ENCODE measurements at places on chromosomes 7 and 10.

GRCh38 chr7:3156508-3156907 is 112.8 kb upstream of the CARD11 start:
- no peak for DNase-seq

- no peak for DNase-seq
These were observed 95.3 kb upstream of the CYP26C1 start for GRCh38 chr10:92965314-92965713.

DNA sequence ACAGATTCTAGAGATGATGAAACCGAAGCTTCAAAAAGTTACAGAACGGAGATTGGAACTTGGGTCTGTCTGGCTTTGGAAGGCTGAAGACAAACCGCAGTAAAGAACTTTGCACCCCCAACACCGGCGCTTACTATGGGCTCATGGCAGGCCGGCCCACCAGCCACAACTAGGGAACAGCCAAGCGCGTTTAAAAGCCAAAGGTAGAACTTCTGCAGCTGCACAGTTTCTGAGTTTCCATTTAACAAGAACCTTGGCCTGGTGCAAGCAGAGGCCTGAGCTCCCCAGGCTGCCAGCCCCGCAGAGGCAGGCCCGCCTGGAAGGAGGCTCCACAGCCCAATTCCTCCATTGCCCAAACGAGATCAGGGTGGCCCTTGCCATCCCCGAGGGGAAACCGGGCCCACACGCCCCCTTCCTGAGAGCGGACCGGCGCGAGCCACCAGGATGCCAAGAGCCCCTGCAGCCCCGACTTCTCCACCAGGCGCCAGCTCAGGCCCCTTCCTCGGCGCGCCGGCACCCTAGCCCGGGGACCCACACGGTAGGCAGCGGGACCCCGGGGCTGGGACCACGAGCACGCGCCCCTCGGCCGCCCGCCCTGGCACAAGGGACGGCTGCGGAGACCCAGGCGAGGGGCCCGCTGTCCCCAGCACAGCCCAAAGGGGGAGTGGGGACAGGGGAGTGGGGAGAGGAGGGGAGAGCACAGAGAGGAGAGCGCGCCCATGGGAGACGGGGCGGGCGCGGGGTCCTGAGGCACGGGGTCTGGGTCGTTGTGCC is 566 bp downstream of the MAD1L1 start:
- DNase-seq = no peak

DNA sequence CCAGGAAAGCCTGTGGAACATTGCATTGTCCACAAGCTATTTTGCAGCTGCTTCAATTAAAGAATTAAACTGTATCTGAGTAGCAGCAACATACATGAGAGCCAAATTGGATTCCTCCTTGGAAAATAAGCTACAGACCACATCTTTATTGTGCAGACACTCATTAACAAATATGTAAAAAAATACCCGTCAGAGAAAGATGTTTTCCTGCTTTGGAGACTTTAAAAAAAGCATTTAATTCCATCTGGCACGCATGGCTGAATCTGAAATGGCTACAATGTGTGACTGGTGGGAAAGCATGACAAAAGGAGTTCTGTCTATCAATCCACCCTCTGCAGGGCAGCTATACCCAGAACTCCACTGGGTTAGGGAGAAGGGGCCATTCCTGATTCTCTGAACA is 73.1 kb upstream of the HPS1 start:
- DNase-seq = no peak

DNA sequence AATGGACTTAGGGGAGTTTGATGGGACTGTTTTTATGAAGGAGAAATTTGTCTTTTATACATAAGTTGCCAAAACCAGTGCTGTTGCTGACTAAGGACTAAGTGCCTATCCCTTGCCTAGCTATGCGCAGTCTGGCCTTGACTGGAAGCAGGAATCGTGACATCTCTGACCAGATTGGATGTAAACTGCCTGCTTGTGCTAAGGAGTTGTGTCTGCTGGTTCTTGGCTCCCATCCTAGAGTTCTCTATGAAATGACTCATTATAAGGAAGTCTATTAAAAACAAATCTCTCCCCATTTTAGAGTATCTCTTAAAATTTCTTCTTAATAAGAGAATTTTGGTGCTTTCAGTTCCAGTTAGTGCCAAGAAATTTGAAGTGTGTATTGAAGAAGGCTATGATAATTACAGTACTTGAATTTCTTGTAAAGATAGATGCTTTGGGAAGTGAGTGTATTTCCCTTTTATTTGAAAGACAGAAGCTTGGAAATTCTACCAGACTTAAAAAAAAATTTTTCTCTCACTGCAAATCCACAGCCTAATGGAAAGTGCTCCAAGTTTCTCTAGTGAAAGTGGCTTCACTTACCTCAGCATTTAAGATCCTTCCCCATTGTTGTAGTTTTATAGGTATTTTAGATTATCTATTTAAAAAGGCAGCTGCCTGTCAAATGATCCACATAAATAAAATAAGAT is 77.6 kb downstream of the BICC1 start:
- no peak for DNase-seq

- DNase-seq = no peak
These were observed 340.3 kb downstream of the CXCL12 start for GRCh38 chr10:44044549-44044948.

- no peak for DNase-seq
These were observed 20.7 kb downstream of the STN1 start for GRCh38 chr10:103897241-103897774.

DNA sequence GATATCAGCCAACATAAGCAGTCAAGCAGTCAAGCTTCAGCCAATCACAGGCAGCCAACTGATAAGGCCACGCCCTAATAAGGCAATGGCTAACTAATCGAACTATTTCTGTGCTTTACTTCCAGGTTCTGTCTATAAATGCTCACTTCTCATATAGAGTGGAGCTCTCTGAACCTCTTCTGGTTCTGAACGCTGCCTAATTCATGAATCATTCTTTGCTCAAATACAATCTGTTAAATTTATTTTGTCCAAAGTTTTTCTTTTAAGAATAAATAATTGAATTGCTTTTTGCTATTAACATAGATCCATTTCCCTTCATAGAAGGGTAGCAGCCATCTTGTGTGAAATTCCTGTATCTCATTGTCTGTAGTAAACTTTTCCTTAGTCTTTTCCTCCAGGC is 97.9 kb upstream of the TMEM72 start:
- DNase-seq = no peak
